ENCODE measurements at places on chromosomes 1 and 21.

DNA sequence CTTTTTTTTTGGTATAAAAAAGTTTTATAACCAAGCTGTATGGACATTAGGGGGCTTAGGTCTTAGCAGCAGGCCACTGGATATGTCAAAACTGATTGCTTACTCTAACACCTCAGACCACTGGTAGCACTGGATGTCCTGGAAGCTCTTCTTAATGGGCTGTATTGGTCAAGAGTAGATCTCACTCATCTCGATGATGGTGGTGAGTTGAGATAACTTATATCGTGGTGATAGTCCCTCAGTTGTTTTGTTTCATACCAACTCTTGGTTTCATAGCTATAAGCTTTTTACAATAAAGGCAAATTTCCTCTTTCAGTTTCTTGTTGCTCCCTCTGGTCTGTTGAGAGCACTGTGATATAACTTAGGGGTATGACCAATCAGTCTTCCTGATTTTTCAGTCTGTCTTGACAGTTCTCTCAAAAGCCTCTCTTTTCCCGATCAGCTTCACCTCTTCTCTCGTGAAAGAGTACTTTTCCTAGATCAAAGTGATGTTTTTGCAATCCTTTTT is 9.7 kb upstream of the AGO1 start:
- DNase-seq: no peak

DNA sequence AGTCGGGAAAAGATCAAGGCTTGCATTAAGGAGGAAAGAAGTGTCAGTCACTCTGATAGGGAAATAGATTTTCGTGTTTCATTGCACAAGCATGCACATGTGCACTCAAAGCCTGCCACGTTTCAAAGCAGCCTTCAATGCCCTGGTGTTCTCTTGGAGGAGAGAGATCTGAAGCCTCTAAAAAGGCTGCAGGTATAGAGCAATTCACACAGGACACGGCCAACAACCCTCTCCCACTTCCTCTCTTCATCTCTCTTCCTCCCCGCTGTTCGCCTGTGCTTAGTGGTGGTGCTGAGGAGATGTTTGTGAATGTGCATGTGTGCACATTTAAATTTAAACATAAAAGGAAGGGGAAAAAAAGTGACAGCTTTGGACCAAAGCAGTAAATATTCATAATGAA is 117.7 kb downstream of the NUF2 start:
- DNase-seq: no peak

- DNase-seq: no peak
These were observed 8.5 kb downstream of the WNT2B start for GRCh38 chr1:112517231-112517630.

DNA sequence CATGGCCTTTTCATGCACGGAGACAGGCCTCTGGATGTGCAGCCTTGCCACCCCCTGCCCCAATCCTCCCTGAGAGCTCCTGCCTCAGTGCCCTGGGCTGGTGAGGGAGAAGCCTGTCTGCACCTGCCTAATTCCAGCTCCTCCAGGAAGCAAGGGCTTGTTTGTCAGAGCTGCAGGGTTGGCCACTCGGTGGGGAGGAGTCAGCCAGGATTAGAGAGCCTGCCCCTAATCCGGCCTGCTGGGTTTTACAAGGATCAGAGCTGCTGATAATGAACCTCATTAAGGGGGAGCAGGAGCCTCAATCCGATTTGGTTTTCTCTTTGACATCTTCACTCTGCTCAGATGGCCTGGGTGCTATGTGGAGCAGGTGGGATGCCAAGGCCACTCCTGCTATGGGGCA is 31.9 kb upstream of the LHX4 start:
- DNase-seq: no peak

- no peak for DNase-seq
These were observed 69.8 kb downstream of the SPSB1 start for GRCh38 chr1:9362488-9362887.

DNA sequence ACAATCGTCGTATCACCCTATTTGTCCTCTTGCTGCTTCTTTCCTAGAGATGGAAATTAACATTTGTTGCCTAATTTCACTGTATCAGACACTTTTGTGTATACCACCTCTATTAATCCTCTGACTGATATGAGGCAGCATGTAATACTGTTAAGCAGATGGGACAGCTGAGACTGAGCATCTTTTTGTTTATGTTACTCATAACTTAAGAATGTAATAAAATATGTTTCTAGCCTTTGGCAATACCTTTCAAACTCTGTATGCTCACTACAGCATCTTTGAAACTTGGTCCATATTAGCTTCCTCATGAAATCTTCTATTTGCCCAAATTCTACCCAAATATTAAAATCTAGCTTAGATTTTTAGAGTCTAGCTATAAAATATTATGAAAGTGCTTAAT is 2.3 kb downstream of the OR14K1 start:
- DNase-seq: no peak

- no peak for DNase-seq
These were observed 137.4 kb downstream of the BACH1 start for GRCh38 chr21:29436143-29436542.

Measured in AG09319 (cell line).